H1 (cell line): ENCODE measurements at places on chromosomes 2 and 18.

- no peak for DNase-seq
Measured at GRCh38 chr18:6495536-6495935, 80.8 kb upstream of the L3MBTL4 start.

DNA sequence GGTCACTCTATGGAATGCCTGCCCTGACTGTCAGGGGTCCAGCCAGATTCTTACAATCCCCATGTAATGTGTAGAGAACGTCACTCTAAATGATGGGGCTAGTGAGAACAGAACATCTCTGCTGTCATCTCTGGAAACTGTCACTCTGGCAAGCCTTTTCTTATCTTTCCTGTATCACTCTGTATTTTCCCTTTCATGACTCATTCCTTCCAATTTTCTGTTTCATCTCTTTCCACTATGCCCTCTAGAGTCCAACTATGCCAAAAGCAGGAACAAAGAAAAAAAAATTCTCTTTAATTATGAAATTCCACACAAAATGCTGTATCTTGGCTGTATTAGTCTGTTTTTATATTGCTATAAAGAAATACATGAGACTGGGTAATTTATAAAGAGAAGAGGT is 608.8 kb downstream of the ADCYAP1 start:
- no peak for DNase-seq

DNA sequence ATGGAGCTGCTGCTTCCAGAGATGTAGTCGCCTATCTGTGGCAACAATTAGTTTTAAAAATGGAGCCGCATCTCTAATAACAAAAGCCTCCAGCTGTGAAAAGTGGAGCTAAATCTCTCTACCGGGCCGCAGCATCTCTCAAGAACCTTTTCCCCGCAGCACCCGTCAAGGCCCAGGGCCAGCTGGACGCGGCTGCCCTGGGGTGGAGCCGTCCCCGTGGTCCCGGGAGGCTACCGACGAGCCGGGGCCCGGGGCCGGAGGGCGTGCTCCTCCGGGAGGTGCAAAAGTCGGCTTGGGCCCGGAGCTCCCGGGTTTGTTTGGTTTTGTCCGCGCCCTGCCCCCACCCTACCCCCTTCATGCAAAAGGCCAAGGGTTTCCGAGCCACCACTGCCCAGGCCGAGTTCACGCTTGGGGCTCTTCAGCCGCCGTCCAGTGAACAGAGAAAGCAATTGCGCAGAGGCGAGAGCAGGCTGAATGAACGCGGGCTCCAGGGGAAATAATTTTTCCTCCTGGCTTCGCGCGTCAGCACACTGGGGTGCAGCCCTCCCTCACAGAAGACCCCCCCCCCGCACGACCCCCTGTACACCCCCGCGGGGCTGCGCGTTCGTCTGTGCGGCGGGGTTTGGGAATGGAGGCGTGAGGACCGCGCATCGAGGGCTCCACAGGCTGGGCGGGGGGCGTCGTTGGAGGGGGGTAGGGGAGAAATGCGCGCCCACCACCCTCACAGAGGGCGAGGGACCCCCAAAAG is 557 bp upstream of the GREB1L start:
- DNase-seq = peak; percentile 66

GRCh38 chr2:133342286-133343017 is 225.8 kb downstream of the NCKAP5 start:
- DNase-seq = no peak

DNA sequence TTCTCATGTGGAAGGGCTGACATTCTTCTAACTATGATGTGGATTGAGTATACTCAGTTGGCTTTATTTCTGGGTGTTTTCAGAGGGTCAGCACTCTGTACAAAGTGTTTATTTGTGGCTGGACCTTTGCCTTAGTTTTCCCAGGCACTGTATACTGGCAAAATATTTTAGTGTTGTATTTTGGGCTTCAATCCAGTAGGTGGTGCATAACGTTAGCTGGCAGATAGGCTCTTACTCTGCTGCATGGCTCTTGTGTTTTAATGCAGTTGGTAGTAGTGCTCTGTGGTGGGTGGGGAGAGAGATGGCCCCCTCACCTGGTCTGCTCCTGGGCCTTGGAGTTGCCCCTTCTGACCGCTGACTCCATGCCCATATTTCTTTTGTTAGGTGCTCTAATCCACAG is 75.6 kb upstream of the REG3A start:
- DNase-seq = no peak

DNA sequence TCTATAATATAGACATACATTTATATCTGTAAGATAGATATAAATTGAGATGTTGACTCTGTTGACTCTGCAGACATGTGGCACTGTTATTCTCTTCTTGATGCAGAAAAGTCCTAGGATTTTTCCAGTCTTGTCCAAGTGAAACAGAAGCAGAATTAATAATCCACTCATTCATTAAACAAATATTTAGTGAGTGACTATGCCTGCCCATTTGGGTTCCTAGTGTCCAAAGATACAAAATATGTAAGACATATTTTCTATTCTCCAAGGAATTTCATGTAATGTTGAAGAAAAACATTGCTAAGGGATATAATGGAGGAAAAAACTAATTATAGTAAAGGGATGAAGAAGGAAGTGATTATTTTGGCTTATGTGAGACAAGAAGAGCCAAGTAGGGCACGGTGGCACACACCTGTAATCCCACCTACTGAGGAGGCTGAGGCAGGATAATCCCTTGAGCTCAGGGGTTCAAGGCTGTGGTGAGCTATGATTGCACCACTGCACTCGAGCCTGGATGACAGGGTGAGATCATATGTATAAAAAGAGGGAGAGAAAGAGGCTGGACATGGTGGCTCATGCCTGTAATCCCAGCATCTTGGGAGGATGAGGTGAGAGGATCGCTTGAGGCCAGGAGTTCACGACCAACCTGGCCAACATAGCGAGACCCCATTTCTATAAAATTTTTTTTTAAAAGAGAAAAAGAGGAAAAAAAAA is 19.9 kb upstream of the PLEKHH2 start:
- no peak for DNase-seq

DNA sequence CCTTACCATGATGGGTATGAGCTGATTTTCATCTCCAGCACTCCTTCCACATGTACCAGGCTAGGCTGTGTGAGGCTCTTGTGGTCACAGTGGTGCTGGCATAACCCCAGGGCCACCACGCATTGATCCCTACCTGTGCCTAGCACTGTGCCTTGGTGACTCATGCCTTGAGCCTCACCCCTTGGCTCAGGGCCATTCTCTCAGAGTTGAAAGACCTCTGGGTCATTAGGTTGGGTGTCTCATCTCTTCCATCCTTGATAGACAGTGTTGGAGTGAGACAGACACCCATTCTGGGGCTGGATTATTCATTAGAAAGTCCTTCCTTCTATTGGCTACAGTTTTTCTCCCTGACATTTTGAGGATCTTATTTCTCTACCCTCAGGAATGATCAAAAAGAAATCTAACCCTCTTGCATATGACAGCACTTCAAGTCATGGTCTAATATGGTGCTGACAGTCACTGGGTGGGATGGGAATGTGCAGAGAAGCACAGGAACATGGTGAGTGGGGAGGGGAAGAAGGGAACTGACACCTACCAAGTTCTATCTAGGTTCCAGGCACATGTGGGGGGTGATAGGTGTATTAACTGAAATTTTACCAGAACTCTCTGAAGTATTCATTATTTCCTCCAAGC is 41.3 kb downstream of the DYSF start:
- no peak for DNase-seq

GRCh38 chr2:71589763-71590162 is 136.4 kb downstream of the DYSF start:
- DNase-seq = no peak

- DNase-seq = no peak
Measured at GRCh38 chr2:135037831-135038230, 9.4 kb downstream of the MAP3K19 start.

DNA sequence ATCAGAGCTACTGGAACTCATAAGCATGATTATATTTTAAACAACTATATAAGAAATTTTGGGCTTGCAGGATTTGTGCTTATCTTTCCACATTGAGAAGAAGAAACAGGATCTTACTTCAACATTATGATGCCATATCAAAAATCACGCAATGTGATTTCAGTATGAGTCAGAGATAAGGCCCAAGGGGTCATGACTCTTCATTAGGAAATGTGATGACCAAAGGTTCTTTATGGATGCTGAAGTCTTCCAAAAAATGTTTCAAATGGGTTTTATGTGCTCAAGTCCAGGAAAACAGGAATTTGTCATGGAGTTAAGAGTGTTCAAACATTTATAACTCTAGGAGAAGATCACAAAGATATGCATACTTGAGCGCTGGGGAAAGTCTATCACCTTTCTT is 7.8 kb upstream of the SERPINB2 start:
- no peak for DNase-seq

DNA sequence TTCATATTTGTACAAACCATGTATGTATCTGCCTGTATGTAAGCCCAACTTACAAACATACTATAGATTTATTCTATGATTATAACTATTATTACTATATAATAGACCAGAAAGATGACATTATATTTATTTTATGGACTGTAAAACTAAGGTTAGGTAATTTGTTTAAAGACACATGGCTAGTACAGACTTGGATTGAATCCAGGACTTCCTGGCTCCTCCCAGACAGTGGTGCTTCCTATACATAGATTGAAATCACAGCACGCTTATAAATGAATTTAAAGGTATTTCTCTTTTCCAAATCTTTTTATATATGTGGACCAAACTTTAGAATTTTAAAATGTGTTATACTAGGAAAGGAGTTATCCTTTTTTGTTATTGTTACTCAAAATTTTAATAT is 151.6 kb upstream of the MYO3B start:
- DNase-seq = no peak

DNA sequence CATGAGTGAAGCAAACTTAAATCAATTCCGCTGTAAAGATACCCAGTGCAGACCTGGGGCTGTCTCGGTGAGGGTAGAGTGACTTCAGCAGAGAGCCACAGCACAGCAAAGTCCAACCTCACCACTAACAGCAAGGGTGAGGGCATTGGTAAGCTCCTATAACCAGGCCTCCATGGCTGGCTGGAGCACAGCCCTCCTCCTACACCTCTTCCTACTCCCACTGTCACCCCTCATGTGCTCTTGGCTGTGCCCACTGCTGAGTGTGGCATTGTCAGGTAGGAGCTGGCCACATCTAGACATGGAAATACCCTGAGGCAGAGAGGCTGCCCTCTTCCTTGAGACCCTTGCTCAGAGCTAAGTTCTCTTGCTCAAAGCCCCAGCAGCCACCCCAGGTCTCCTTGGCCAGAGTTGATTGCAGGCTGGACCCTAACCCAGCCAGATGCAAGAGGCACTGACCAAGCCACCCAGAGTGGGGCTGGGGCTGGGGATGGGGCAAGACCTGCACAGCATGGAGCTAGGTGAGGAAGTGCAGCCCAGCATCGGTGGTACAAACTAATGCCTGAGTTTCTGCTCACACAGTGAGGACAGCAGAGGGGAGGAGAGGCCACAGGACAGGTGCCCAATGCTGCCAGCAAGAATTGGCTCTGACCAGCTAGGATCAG is 77.6 kb upstream of the RAB6C start:
- no peak for DNase-seq
